ENCODE measurements at places on chromosomes 2 and 18.
A peak's percentile ranks its signal among the peaks of the same experiment; 100 is the strongest.

DNA sequence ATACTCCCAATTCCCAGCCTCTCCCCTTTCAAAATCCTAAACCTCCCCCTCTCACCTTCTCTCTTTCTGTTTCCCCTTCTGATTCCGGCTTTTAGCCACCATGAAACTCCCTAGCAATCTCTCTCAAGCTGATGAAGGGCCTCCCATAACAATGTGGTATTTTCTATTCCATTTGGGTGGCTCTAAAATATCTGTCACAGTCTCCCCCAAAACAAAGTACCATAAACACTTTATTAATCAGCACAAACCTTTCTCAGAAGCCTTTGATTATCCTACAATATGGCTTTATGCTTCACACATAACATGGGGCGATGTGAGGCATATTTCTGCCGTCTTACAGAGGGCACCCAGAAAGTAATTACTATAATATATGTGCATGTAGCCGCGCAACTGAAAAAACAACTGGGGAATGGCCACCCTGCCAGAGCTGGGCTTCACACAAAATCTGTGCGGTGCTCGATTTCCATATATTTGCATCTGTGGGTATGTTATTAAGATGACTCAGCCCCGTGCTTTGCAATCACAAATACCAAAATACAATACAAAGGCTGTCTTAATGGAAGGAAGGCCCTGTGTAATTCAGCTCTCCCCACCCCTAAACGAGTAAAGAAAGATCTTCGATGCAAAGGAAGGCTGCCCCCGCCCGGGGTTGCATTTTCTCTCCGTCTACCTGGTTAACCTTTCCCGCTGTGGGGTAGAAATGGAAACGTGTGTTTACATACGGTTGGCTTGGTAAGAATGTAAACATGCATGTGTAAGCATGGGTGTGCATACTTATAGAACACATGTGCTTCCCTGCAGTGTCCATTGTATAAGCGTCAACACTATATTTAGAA lies 81.4 kb downstream of the CELF4 start:
- DNase-seq, result no peak

- peak; percentile 33 for DNase-seq
These were observed 5.1 kb downstream of the FIGLA start for GRCh38 chr2:70785137-70785911.

DNA sequence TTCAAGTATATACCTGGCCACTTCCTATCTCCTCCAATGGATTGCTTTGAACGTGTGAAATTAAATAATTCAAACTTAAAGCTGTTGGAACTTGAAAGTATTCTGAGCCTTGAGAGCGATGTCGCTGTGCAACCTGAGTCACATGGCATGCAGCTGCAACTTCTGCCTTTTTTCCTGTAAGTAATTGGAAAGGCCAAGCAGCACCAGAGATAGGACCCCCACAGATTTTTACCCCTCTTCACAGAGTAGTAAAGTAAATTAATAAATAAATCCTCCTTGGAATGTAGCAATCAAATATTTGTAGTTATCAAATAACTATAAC lies 3.2 kb upstream of the RNF149 start:
- no peak for DNase-seq

DNA sequence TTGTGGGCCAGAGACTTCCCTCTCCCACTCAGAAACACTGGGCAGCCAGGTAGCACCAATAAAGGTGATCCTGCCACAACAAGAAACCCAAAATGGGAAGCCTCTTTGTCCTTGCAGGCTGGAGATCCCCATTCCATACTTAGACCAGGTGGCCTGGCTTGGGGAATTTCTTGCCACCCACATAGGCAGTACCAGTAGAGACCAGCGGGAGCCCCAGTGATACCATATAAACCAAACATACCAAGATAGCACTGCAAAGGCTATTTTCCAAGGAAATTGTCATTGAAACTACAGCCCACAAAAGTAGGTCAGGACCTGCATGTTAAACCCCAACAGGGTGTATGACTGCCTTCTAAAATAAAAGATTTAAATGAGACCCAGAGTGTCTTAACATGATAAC lies 171.6 kb downstream of the DIS3L2 start:
- DNase-seq, result no peak

- DNase-seq, result no peak
These were observed 5.8 kb upstream of the TMEM37 start for GRCh38 chr2:119425620-119426395.

DNA sequence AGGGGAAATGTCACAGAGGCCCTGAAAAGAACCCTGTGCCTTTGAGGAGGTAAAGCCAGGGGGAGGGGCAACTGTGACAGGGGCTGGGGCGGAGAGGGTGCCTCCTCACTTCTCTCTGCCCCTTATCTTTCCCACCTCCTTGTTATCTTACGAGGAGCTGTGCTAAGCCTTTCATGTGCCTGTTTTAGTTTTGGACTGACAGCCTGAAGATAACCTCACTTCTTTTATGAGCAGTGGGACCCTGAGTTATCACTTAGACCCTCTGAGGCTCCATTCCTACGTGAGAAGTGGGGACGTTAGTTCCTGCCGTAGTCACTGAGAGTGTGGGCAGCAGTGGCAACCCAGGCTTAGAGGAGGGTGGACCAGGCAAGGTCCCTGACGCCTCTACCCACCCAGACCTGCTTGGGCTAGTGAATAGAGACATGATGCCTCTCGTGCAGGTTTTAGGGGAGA lies 39.5 kb upstream of the LBH start:
- DNase-seq, result no peak

DNA sequence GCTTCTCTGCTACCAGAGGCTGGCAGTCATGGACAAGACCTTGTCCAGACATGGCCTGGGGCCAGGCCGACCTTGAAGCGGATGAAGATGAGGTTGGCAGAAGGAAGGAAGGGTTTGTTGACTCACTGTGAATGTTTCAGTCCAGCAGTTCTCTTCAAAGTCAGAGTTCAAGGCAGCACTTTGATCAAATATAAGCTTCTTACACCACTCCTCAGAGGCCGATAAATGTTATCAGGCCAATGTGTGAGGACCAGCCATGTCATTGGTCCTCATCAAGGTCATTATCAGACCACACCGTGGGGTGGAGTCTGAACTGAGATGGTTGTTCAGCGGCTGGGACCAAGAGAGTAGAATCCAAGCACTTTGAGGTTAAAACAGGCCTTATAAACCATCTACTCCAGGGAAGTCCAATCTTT lies 35.5 kb downstream of the QPCT start:
- no peak for DNase-seq

DNA sequence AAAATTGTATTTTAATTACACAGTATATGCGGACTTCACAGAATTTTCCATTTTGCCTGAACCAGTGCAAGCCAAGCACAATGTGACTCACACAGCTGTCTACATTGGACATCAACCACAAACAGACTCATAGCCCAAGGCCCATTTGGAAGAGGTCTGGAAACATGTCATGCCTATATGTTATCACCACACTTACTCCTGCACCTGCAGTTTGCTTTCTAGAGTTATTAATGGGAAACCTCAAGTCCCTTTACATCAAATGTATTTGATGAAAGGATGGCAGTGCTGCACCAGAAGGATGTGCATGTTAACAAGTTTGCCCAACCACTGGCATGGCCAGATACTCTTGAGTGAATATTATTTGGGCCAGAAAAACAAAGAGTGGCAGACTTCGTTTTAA lies 548.9 kb upstream of the CDH2 start:
- DNase-seq, result no peak

DNA sequence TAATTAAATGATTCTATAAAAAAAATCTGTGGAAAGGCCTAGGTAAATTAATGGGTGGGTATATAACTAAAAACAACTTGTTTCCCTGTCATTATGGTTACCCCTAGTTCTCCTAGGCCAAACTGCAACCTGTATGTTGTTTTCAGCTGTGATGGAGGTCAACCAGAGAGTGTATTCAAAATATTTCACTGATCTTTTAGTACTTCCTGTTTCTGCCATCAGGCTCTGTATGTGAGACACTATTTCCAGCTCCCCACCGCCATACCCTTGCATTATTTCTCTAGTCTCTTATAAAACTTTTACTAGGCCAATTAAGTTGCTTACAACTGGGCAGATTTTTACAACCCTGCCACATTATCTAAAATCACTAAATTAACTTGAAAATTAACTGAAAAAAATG lies 21.0 kb upstream of the CDKL4 start:
- DNase-seq, result no peak

GRCh38 chr2:168158586-168158985 lies 88.8 kb downstream of the STK39 start:
- DNase-seq, result no peak

GRCh38 chr18:69876490-69876889 lies 71.2 kb downstream of the CD226 start:
- DNase-seq, result no peak

Data from CD4-positive, alpha-beta T cell treated with Interleukin-17A for 1 hour (primary cell).